ENCODE measurements at places on chromosomes 5 and 9.

- no peak for DNase-seq
Measured at GRCh38 chr5:20605732-20606525, 617.9 kb upstream of the CDH18 start.

- no peak for DNase-seq
Measured at GRCh38 chr9:109086221-109086620, 33.5 kb downstream of the TMEM245 start.

DNA sequence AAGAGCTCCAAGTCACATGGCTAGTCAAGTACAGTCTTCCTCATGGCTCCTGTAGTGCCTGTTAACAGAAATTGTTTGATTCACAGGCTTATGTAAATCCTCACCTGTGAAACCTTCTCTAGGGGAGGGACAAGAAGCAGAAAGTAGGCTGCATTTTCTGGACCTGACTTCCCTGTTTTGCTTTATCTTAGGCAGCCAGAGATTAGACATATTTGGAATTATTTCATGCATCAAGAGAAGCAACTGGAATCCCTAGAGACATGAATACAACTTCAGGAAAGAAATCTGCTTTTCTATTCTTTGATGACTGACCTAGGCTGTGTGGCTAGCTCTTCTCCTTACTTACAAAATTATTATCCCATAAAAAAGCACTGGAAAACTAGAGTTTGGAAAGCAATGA is 52.3 kb downstream of the CAST start:
- no peak for DNase-seq

GRCh38 chr9:92196909-92197308 is 81.7 kb upstream of the SPTLC1 start:
- no peak for DNase-seq

- DNase-seq = no peak
Measured at GRCh38 chr9:36543916-36544315, 28.8 kb upstream of the MELK start.

GRCh38 chr5:53023969-53024368 is 34.8 kb downstream of the ITGA2 start:
- no peak for DNase-seq

Data from posterior cingulate gyrus (tissue), 11 donors.